ENCODE measurements at places on chromosomes 5 and 9.
A peak's percentile ranks its signal among the peaks of the same experiment; 100 is the strongest.

DNA sequence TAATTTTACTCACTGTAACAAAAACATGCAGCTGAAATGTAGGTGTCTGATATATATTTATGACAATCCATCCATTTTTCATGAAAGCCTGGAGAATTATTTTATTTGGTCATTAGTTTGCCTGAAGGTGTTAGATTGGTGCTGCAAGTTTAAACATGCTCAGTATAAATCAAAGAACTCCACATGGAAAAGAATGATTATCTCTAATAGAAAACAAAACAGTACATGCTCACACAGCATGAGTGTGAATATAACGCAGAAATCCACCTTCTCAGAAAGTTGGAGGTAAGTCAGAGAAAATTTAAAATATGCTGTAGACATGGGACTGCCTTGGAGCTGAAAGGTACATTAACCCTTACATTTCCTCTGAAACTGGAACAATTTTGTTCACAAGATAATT, 165.5 kb upstream of the RGS7BP start:
- no peak for DNase-seq

- peak; percentile 47 for DNase-seq
Measured at GRCh38 chr9:111630182-111630963, 761 bp upstream of the DNAJC25 start.

DNA sequence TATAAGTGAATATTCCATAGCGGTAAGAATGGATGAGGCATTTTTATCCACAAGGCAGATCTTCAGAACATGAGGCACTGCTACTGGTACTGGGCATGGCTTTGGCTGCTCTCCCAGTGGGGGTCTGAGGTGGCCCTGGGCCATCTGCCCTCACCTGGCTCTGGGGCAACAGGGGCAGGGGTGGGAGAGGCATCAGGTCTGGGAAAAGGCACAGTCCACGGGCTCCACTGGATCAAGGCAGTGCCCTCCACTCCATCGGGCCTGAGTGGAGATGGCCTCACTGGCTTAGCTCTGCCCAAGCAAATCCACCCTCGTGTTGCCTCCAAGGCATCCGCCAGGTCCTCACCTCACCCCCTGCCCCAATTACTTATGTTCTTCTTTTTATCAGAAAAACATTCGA, 10.9 kb upstream of the NKD2 start:
- no peak for DNase-seq

DNA sequence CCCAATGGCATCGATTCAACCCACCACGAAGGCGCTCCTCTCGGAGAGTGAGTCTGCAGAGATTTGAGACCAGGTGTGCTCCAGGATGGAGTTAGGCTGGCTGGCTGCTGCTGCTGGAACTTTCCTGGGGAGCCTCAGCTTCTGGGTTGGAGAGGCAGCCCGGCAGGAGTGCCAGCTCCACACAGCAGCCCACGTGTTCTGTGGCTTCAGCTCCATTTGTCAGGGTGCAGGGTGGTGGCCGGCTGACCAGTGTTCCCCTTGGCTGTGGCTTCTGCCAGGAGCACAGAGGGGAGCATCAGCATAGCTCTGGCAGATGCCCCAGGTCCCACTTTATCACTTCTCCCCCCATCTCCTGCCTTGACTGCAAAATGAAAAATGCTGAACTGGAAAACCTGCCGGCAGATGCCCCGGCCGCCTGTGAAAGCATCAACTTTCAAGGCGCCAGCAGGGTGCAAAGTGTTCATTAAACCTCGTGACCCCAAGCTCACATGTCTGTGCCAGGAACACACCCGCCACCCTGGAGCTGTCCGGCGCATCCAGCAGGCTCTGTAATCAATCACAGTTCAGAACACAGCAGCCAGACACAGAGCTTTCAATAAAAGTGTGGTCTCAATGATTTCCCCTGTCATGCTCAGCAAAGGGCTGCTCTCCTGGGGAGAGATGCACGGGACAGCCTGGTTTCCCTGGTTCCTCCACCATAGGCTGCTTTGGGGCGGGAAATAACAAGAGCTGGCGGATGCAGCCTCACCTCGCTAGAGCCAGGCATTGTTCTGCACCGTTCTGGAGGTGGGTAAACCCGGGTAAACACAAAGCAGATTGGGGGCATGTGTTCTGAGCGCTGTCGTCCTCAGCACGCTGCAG, 53.2 kb downstream of the TRIP13 start:
- DNase-seq = peak; percentile 54

DNA sequence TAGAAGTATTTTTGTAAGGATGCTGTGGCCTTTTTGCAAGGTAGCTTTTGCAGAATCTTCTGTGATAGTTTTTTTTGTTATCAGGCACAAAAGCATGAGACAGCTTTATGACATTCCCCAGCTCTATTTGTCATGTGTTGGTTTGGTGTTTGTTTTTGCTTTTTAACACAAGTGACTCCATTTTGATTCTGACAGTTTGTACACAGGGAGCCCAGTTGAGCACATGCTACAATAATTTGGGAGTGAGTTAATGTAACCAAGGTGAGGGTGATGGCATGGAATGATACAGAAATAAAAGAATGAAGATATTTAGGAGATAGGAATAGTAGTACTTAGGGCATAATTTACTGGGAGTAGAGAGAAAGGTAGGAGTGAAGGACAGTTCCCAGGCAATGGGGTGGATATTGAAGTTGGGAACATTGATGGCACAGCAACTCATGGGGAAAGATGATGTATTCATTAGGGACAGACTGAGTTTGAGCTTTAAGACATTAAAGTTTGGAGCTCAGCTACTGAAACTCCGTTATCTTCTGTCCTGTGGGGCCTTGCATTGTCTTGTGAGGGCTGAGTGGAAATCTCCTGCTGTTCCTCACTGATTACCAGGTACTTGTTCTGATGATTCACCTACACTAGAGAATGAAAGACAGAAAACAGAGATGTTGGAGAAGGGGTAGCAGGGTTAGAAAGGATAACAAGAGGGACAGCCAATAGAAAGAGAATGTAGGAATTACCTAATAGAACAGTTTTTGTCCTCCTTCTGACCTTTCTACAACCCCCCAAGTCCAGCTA, 88.3 kb upstream of the CCDC112 start:
- no peak for DNase-seq

- no peak for DNase-seq
Measured at GRCh38 chr5:125199373-125199772, 452.9 kb upstream of the ZNF608 start.

DNA sequence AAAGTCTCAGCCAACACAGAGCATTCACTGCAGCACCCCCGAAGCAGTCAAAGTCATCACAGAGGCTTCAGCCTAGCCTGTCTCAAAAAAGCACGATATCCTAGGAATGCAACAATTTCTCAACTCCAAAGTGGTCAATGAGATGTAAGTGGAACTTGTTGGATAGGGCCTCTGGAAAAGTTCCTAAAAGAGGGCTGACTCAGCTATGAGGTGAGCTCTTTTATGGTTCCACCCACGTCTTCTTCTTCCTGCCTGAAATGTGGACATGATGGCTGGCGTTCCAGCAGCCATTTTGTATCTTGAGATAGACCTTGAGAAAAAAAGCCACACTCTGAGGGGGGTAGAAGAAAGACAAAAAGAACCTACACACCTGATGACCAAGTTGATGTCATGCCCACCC, 32.5 kb upstream of the TRIO start:
- DNase-seq = no peak

- no peak for DNase-seq
Measured at GRCh38 chr9:88143957-88144625, 5.8 kb upstream of the SPATA31C2 start.

GRCh38 chr9:98207606-98208005, 15.2 kb upstream of the CORO2A start:
- DNase-seq = no peak

GRCh38 chr5:52808316-52808901, 20.7 kb downstream of the ITGA1 start:
- DNase-seq = no peak

DNA sequence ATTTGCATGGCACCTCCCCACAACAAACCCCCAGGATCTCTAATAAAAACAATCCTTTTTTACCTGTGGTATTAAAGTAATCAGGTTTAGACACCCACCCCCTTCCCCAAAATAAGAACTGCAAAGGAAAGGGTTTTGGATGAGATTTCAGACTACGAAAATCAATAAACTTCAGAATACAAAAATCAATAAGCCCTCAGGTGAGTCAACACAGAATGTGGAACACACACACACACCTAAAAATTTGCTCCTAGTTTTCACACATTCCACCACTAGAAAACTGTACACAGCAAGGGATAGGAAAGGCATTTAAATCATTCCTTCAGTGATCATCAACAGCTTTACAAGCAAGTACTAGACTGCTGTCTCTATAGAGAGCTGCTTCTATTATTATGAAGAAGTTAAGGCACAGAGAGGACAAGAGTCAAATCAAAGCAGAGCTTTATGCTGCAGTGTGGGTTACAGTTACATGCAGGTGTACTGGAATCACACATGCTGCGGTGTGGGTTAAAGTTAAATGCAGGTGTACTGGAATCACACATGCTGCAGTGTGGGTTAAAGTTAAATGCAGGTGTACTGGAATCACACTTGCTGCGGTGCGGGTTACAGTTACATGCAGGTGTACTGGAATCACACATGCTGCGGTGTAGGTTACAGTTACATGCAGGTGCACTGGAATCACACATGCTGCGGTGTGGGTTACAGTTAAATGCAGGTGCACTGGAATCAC, 36.3 kb downstream of the PFDN1 start:
- no peak for DNase-seq

DNA sequence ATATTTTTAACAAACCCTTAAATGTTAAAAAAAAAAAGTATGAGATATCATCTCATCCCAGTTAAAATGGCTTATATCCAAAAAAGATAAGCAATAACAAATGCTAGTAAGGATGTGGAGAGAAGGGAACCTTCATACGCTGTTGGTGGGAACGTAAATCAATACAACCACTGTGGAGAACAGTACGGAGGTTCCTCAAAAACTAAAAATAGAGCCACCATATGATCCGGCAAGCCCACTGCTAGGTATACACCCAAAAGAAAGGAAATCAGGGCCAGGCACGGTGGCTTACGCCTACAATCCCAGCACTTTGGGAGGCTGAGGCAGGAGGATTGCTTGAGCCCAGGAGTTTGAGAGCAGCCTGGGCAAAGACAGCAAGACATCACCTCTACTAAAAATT, 3.0 kb downstream of the MTMR12 start:
- no peak for DNase-seq

- DNase-seq = no peak
Measured at GRCh38 chr5:18749763-18750162, 1115.5 kb downstream of the TAF11L14 start.

GRCh38 chr9:974031-974995, 2.1 kb upstream of the DMRT3 start:
- peak; percentile 32 for DNase-seq

- no peak for DNase-seq
Measured at GRCh38 chr5:142680605-142681259, 5.2 kb downstream of the FGF1 start.

DNA sequence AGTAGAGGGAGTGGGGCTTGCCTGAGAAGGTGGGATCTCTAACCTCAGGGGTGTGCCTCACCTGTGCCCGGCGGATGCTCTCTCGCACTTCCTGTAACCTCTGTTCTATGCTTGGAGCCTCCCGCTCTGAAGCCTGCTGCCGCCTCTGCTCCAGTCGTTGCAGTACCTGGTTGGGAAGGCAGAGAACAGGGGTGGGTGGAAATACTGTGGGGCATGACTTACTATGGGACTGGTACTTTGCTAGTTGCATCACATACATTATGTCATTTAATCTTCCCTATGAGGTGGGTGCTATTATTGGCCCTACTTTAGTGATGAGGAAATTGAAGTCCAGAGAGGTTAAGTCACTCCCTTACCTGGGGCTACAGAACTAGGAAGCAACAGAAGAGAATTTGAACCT, 5.2 kb downstream of the FCHSD1 start:
- no peak for DNase-seq

GRCh38 chr9:129938291-129938979, 103.2 kb downstream of the USP20 start:
- peak; percentile 15 for DNase-seq

- DNase-seq = no peak
Measured at GRCh38 chr5:148543727-148544126, 110.6 kb downstream of the HTR4 start.

GRCh38 chr5:144105371-144105770, 65.1 kb downstream of the YIPF5 start:
- no peak for DNase-seq

GRCh38 chr5:157602505-157602904, 26.9 kb upstream of the ADAM19 start:
- DNase-seq = no peak

GRCh38 chr5:179769796-179770195, 24.0 kb upstream of the LTC4S start:
- no peak for DNase-seq

GRCh38 chr5:131783357-131783756, 13.5 kb downstream of the FNIP1 start:
- DNase-seq = no peak

DNA sequence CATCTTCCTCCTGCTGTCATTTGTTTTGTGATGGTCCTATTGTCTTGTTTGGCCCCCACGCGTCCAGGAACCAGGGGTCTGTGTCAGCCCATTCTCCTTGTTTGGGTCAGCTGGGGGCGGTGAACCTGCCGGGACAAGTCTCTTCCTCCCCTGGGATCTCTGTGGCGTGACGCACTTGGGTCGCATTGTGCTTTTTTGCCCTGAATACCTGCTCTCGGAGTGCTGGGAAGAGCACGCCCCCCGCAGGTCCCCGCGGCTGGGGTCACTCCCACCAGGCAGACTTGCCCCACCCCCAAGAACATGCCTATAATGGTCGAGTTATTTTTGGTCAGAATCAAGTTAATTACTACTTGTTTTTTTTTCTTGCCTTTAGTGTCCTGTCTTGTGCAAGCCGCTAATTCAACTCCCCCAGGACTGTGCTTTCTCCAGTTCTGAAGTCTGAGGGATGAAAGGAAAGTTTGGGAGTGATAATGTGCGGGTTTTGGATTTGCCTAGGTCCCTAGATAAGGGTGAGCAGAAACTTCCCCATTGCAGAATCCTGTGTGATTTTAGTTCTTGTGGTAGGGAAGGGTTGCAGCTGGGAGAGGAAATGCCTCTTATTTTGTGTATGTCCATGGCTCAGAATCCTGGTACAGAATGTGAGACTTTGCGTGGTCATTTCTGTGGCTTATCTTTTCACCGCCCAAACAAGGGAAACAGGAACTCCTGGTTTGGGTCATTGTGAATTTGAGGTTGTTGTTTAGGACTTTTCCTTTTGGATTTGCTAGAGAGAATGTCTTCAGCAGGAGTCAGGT, 789 bp downstream of the ACER2 start:
- no peak for DNase-seq

DNA sequence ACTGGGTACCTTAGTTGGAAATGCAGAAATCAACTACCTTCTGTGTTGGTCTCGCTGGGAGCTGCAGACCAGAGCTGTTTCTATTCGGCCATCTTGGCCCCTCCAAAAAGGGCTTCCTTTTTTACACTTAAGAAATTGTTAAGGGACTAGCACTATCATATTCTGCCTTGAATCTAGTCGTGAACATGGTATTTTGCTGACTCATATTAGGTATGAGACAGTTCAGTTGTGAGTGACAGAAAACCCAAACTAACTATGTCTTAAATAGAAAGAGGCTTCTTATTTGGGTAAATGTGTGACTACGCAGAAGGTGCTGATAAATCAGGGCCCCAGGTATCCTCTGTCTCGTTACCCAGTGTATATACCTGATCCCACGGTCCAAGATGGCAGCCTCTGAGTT, 298.2 kb downstream of the EDIL3 start:
- no peak for DNase-seq
